D721Med (cell line): ENCODE measurements at places on chromosomes 3 and 15.

GRCh38 chr3:126202276-126202675, 21.9 kb upstream of the ALDH1L1 start:
- no peak for DNase-seq

- DNase-seq: no peak
Measured at GRCh38 chr15:96338766-96339618, 8.5 kb downstream of the NR2F2 start.

GRCh38 chr15:99958426-99959097, 225.3 kb upstream of the LYSMD4 start:
- no peak for DNase-seq

DNA sequence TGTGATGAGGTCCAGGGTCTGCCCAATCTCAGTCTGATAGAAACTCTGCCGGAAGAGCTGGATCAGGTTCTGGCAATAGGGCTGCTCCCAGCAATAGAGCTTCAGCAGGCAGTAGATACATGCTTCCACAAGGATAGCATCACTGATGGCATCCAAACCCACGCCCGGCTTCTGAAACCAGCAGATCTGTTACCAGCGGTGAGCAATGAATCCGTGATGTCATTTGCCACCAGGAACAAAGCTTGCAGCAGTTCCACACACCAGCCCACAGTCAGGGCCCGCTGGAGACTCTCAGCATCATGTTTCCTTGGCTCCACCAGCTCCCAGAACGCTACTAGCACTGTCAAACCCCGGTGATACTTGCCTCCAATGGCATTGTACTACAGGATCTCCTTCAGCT, 19.3 kb upstream of the TTBK2 start:
- no peak for DNase-seq

DNA sequence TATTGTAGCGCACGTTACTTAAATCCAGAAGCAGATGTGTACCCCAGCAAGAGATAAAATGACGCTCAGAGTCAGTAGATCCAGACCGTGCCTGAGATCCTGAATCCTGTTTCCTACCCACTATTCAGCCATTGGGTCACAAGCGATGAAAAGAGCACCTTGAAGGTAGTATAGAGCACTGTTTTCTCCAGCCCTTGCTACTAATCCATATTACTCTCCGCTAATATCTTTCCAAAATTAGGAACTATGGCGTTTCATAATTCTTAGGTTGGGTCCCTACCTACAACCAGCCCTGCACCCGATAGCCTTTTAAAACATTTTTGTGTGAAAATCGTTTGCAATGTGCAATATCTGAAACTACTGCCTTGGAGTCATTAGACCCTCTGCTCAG, 596 bp downstream of the BTD start:
- no peak for DNase-seq

DNA sequence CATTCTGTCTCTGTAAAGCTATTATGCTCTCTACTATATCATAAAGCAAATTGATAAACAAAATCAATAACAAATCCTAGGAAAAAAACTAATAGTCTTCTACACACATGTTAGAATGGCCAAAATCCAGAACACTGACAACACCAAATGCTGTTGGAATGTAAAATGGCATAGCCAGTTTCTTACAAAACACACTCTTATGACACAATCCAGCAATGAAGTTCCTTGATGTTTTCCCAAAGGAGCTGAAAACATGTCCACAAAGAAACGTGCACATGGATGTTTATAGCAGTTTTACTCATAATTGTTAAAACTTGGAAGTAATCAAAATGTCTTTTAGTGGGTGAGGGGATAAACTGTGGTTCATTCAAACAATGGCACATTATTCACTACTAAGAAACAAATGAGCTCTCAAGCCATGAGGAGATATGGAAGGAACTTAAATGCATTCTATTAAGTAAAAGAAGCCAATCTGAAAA, 32.7 kb downstream of the CADM2 start:
- no peak for DNase-seq

- no peak for DNase-seq
Measured at GRCh38 chr15:47622055-47622454, 95.2 kb upstream of the SEMA6D start.

DNA sequence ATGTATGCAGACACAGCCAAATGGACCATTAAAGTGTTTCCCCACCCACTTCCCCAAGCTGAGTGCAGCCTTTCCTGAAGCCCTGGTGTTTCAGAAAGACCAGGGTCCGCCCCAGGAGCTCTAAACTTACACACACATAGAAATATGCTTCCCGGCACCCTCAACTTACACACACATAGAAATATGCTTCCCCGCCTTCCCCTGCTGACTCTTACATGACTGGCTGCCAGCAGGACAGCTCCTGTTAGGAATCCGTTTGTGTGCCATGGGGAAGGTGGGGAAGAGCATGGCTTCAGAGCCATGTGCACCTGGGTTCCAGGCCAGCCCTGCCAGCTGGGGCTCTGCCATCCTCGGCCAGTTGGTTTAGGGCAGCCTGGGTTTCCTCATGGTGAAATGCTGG, 3.6 kb downstream of the CLEC3B start:
- DNase-seq: no peak

DNA sequence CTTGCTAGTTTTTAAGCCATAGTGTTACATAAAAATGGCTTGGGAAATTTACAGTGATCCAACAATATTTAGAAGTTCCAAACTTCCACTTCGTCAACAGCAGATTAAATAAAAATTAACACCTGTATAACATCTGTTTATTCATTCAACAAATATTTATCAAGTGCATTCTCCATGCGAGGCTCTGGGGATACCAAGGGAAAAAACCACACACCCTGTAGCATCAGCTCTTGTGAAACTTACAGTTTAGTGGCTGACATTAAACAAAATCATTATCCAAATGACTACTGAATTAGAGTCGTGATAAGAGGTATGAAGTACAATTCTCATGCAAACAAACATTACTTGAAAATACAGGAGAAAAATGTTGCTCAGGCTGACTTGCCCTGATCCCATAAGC, 122.9 kb downstream of the DLG1 start:
- no peak for DNase-seq

DNA sequence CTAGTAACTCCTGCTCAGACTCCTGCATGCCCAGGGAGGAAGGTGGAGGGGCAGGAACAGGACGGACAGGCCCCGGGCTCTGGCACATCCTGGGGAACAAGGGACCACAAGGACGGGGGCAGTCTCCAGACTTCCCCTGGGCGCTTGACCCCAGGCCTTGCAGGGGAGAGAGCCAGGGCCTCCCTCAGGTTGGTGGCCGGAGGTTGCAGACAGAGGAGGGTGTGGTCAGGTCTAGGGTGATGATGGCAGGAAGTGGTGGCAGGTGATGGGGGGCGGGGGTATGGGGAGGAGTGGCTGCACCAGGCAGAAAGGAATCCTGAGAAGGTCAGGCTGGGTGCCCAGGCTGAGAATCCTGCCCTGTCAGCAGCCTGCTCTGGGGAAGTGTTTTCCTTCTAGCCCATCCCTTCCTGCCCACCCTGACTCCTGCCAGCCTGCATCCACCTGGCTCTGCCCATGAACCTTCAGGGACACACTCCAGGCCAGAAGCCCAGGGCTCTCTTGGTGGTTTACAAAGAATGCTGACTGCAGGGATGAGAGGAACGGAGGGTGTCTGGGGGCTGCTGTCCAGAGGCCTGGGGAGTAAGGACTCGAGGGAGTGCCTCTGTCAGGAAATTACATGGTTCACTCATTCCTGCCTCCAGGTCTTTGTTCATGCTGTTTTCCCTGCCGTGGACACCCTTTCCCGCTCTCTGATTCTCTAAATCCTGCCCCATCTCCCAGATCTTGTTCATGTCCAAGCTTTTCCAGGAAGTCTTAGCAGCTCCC, 15.8 kb downstream of the LOXL1 start:
- DNase-seq: no peak

DNA sequence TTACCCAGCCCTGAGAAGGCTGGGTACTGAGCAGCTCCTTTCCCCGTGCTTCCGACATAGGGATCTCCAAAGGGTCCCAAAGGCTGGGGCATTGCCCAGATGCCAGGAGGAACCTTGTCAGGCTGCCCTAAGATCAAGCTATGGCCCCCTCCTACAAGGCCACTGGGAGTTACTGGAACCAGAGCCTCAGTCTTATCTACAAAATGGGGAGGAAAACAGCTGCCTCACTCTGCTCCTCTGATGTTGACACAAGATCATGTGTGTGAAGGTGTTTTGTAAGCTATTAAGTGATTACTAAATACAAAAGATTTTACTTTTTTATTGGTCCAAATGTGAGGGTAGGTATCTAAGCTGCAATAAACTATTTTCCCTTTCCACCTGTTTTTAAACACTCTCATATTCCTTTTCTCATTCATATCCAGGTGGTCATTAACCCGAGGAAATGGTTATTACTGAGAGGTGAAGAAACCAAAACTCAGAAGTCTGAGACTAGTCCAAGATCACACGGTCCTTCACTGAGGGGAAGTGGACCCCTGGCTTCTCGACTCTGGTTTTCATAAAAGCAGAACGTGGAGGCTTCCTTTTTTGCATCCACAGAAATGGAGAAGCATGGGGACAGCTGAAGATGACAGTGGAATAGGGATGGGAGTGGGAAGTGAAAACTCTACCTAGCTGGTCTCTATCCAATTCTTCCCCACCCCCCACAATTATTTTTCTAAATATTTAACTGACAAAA, 1.7 kb downstream of the ARPIN start:
- DNase-seq: no peak

DNA sequence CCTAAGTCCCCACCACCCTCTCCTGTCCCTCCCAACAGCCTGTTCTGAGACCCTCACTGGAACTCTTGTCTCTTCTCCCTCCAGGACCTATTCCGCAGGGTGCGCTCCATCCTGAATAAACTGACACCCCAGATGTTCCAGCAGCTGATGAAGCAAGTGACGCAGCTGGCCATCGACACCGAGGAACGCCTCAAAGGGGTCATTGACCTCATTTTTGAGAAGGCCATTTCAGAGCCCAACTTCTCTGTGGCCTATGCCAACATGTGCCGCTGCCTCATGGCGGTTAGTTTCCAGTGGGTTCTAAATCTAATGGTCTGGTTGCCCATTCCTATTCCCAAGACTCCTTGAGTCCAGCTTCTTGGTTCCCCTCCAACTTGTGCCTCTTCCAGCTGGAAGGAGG, 9.3 kb downstream of the EIF4G1 start:
- DNase-seq: no peak

DNA sequence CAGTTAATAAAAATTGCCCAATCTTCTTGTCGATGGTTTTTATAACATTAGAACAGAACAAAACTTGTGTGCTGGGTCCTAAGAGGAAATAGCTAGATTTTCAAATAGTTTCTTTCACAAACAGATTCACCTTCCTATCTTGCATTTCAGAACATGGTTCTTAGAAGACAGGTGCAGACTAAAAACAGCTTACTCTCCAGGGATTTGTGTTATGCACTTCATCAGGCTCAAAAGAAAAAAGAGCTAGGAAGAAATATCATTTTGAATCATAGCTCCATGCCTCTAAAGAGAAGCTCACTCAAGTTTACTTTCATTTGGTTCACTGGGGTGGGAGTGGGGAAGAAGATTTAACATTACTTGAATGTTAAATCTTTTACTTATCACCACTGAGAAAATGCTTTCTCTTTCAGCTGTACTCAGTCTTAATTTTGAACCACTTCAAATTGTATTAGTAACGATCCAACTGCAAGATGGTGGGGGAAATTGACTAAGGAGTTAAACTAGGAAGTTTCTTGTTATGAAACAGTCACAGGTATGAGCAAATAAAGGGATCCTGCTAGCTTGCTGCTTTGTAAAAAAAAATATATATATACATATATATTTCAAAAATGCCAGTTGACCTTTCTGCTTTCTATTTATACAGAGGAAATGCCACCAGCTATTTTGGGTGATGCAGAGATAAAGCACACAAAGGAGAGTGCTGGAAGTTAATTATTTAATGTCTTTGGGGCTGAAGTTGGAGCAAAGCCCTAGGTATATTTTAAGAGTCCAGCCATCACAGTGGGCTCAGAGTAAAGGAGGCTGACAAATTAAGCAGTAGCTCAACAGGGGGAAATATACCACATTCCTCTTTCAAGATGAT, 28.3 kb upstream of the NUDT16 start:
- no peak for DNase-seq

GRCh38 chr3:7249493-7250076, 388.7 kb downstream of the GRM7 start:
- no peak for DNase-seq

DNA sequence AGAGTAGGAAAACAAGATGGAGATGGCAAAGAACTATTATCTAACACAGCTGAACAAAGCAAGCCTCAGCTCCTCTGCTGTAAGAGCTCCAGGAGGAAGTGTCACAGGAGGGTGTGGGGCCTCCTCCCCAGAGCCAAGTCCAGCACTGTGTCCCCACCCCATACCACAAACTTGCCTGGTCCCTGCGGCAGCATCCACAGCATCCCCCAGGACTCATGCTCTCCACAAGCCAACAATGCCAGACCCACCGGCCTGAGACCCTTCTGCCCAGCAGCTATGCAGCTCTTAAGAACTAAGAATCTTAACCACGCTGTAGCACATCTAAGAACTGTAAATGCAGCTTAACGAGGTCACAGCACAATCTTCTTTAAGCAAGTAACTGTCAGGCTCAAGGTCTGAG, 9.1 kb downstream of the RBM15B start:
- no peak for DNase-seq

- DNase-seq: no peak
Measured at GRCh38 chr3:149468504-149469212, 5.8 kb upstream of the TM4SF4 start.

GRCh38 chr15:69297642-69298353, 914 bp upstream of the PAQR5 start:
- no peak for DNase-seq
